HFF-Myc (cell line): ENCODE measurements at places on chromosomes 16 and 17.

- no peak for DNase-seq
These were observed 5.4 kb downstream of the SCPEP1 start for GRCh38 chr17:56983366-56983765.

- no peak for DNase-seq
These were observed 223.0 kb downstream of the TANC2 start for GRCh38 chr17:63189082-63189481.

- no peak for DNase-seq
These were observed 1498.3 kb downstream of the CDH11 start for GRCh38 chr16:63623551-63624039.

GRCh38 chr17:40493697-40494096 lies 7.7 kb downstream of the TNS4 start:
- no peak for DNase-seq

GRCh38 chr16:89574681-89575246 lies 794 bp upstream of the CPNE7 start:
- no peak for DNase-seq

DNA sequence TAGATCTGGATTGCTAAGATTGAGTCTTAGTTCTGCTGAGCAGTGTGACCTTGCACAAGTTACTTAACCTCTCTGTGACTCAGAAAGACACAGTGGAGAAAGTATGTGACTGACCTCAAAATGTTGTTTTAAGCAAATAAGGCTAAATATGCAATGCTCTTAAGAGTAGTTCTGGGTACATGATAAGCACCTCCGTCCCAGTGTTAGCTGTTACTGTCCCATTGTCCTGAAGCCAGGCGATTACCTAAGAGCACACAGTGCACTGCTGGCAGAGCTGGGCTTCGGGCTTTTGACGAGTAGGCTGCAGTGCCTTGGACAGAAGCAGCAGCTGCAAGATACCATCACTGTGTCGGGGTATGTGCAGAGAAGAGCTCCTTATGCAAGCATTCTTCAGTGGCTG lies 32.7 kb upstream of the FOXF1 start:
- no peak for DNase-seq

DNA sequence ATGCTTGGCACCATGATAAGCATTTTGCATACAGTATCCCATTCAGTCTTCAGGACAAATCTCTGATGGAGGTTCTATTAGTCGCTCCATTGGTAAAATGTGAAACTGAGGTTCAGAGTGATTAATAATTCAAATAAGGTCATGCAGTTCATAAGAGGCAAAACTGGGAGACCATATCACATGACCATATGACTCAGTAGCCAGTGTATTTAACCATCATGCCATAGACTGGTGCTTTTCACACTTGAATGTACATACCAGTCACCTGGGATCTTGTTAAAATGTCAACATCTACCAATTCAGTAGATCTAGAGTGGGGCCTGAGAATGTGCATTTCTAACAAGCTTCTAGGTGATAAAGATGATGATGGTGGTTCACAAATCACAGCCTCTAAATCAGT lies 4.3 kb downstream of the ACSM3 start:
- no peak for DNase-seq

DNA sequence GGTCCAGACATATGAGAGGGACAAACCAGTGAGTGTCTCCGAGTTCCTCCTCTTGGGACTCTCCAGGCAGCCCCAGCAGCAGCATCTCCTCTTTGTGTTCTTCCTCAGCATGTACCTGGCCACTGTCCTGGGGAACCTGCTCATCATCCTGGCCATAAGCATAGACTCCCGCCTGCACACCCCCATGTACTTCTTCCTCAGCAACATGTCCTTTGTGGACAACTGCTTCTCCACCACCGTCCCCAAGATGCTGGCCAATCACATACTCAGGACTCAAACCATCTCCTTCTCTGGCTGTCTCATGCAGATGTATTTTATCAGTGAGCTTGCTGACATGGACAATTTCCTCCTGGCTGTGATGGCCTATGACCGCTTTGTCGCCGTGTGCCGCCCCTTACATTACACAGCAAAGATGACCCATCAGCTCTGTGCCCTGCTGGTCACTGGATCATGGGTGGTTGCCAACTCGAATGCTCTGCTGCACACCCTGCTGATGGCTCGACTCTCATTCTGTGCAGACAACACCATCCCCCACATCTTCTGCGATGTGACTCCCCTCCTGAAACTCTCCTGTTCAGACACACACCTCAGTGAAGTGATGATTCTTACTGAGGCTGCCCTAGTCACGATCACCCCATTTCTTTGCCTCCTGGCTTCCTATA lies 19.2 kb downstream of the ZNF200 start:
- no peak for DNase-seq

- DNase-seq = no peak
These were observed 32.8 kb downstream of the GPT2 start for GRCh38 chr16:46916980-46917379.

GRCh38 chr16:56300891-56301850 lies 109.9 kb downstream of the GNAO1 start:
- peak; percentile 33 for DNase-seq

DNA sequence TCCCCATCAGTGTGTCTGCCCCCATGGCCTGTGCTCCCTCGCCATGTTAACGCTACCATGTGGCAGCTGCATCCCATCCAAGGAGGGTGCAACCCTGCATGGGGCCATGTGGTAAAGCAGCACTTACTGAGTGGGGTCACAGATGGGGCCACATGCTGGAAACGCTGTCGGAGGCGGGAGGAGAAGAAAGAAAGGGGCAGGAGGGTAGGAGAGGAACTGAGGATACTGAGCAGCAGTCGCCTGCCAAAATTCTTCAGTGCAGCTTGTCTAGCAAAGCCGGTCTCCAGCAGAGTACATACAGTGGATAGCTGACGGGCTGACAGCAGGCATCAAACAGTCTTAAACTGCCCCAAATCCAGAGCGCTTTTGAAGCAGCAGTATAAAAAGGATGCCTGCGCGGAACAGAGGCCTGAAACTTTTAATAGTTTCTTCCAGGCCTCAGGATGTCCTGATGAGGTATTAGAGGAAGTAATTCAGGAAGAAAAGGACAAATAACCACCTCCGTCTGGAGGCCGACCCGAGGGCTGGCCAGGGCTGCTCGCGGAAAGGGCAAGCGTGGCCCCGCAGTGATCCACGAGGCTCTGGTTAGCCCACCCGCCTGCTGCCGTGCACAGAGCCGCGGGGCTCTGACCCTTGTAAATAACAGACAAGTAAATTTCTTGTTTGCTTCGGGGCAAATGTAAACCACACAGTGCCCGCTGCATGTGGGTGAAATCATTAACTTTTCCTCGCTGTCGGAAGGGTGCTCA lies 149.0 kb downstream of the CCDC182 start:
- no peak for DNase-seq

DNA sequence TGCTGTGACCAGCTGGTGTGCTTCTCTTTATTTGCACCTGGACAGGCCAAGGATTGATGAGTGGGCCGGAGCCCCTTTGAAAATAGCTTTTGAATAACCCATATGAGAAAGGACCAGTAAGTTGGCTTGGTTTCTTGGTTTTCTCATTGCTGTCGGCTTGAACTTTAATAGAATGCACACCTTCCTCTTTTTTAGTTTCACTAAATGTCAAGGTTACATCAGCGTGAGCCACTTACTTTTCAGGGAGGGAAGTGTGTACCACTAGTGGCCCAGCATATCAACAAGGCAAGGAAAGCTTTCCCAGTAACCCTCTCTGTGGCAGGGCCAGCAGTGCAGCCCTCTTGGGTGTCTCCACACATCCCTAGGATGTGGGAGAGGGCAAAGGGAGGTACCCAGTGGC lies 433.3 kb downstream of the CA10 start:
- DNase-seq = no peak

DNA sequence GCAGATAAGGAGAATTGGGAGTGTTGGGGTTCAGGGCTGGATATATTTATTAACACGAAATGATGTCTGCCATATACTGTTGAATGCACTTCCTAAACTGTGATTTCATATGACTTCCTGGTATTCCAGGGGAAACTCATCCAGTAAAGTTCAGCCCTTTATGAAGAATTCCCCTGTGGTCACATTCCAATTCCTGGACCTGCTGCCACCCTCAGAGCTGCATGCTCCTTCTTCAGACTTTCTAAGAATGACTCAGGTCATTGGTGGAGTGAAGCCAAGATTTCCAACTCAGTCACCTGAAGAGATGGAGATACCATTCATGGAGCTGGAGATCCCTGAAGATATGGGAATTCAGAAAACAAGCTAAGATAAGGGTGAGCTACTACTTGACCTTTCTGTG lies 114.2 kb upstream of the TMEM97 start:
- DNase-seq = no peak

- no peak for DNase-seq
These were observed 6.4 kb downstream of the G6PC3 start for GRCh38 chr17:44076716-44077594.

- DNase-seq = no peak
These were observed 43.7 kb downstream of the PKD1L3 start for GRCh38 chr16:71956486-71956885.

GRCh38 chr16:4203748-4204147 lies 38.1 kb downstream of the SRL start:
- DNase-seq = no peak

DNA sequence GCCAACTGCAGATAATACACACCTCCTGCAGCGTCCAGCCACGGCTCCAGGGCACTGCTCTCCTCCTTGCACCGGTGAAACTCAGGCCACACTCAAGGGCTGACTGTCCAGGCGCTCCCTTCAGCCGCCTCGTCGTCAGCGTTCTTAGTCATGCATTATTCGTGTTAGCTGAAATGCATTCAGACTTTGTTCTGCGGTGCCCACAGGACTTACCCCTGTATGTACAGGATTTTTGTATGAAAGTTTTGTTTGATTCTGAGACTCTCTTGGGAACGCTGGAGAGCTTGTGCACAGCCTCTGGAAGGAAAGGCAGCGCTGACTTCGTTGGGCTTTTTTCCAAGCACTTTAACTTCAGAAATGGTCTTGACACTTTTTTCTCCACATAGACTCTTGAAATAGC lies 22.1 kb downstream of the CIBAR2 start:
- DNase-seq = no peak

DNA sequence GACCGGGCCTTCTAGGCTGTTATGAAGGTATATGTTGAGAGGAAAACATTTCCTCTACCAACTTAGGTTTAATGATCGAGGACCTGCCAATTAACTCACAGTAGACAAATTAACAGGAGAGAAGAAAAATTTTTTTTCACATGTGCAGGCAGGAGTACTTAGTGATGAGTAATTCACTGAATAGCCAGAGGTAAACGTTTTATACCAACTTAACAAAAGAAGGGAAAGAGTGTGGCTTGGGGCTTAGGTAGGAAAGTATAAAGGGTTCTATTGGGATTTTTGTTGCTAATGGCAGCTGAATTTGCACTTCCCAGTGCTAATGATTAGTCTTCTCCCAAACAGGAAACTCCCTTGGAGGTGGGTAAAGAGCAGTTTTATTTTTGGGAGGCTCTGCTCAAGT lies 121.6 kb upstream of the HS3ST4 start:
- DNase-seq = no peak

- peak; percentile 36 for DNase-seq
These were observed 59.6 kb downstream of the MAP2K6 start for GRCh38 chr17:69473841-69474831.

- DNase-seq = no peak
These were observed 24.0 kb downstream of the CREBBP start for GRCh38 chr16:3856367-3857141.

DNA sequence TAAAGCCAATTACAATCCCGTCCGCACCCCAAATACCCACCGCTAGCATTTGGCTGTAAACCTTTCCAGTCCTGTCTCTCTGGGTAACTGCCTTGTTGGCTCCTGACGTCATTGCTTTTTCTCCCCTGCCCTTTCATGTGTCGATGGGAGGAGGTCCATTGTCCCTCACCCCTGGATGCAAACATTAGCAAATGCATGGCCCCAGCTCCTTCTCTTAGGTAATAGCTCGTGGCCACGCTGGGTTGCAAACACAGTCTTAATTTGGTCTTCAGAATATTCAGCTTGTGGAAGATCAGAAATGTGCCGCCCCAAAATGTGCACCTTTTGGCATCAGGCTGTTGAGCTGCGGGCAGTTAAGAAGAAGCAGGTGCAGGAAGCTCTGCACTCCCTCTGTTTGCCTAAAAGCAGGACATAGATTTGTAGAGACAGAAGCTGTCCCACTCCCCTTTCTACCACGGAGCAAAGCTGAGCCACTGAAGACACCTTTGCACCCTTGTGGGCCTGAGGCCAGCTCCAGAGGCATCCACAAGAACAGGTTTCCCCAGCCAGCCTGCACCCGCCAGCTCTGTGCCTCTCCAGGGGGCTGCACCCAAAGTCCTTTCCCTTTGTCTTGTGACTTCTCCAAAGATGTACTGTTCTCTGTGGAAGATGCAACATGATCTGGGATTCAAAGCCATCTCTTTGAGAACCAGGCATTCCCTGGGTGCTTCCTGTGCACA lies 127.3 kb downstream of the MGAT5B start:
- DNase-seq = no peak

GRCh38 chr17:43006639-43007551 lies at the start of gene IFI35:
Gene IFI35 (plus strand): TSS chr17:43006784. CDS start chr17:43006948, 164 bp downstream.
- peak; percentile 65 for DNase-seq

- no peak for DNase-seq
These were observed 6.9 kb upstream of the SCNN1G start for GRCh38 chr16:23175651-23176050.

GRCh38 chr17:57268181-57268580 lies 11.9 kb downstream of the MSI2 start:
- no peak for DNase-seq

- no peak for DNase-seq
These were observed 3.5 kb downstream of the ACBD4 start for GRCh38 chr17:45138911-45139532.

DNA sequence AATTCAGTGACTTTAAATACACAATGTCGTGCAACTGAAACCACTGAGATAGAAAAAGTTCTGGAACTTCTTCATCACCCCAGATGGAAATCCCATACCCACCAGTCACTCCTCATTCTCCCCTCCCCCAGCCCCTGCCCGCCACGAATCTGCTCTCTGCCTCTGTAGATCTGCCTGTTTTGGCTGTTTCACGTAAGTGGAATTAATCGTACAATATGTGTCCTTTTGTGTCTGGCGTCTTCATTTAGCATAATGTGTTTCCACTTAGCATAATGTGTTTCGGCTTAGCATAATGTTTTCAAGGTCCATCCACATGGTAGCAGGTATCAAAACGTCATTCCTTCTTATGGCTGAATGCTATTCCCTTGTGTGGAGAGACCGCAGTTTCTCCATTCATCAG lies 3.5 kb upstream of the SPPL2C start:
- no peak for DNase-seq

DNA sequence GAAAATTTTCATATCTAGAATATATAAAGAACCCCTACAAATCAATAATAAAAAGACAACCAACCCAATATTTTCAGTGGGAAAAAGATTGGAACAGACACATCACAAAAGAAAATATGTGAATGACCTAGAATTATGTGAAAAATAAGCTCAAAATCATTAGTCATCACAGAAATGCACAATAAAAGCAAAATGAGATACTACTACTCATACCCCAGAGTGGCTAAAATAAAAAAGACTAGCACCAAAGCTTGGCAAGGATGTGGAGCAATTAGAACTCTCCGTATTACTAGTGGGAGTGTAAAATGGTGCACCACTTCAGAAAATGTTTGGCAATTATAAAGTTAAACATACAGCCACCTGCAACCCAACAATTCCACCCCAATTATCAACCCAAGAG lies 48.0 kb upstream of the CDH5 start:
- DNase-seq = no peak

- no peak for DNase-seq
These were observed 267.4 kb upstream of the PSMD7 start for GRCh38 chr16:74029115-74029792.

GRCh38 chr16:27334838-27335237 lies 21.1 kb downstream of the IL4R start:
- DNase-seq = no peak
